CD4-positive, alpha-beta T cell treated with Interferon alpha-2 for 1 hour (primary cell): ENCODE measurements at places on chromosomes 11 and 22.

DNA sequence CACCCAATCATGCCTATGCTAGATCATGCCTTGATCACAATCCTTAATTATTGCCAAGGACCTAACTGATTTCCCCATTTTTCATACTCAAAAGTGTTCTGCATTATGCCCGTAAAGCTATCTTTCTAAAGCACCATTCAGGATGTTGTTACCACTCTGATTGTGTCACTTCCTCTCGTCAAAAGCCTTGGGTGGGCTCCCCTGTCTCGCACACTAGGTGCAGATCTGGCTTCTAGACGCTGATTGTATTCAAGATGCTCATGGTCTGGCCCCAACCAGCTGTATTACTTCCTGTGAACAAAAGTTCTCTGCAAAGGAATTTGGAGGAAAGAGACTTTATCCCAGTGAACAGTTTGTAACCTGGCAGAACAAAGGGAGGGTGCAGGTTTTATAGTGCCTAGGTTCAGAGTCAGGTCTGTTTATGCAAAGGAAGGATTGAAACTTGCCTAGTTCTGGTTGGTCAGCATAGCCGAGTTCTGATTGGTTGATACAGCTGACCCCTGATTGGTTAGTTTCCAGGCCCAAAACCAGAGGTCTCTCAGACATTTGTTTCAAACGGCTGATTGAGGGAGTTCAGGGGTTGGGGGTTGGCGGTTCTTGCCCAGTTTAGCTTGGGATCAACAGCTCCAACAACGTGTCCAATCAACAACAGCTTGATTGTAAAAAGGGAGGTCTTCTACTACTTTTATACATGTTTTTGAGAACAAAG, 25.4 kb downstream of the ATG13 start:
- no peak for DNase-seq

GRCh38 chr11:88398791-88399570, 61.4 kb upstream of the CTSC start:
- DNase-seq = no peak

DNA sequence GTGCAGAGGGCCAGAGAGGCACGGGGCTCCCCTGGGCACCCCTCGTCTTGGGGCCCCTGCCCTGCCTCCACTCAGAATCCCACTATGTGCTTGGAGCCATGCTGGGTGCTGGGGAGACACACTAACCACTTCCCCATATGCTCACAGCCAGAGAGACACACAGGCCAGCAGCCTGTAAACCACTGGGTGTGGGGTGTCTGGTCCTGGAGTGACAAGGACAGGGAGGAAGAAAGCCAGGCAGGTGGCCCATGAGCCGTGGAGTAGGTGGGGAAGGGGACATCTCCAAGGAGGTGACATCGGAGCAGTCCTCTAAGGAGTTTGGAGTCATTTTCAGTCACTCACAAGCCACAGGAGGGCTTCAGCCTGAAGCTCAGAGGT, 58.9 kb downstream of the CDKN1C start:
- no peak for DNase-seq

GRCh38 chr11:78898266-78898775, 323.7 kb upstream of the NARS2 start:
- DNase-seq = no peak

DNA sequence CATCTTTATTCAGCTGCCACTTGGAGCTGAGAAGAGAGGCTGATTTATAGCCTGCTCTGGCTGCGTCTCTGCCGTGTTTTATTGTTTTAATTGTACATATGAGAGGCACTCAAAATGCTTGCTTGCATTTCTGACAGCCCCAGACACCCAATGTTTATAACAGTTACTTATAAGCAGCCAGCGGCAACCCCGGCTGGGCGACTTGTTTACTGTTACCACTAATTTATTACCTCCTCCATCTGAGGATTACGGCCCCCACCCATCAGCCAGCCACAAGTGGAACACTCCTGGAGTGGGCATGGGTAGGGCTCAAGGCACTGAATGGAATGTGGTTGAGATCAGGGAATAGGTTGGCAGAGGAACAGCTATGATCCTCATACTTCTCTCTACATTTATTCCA, 61.2 kb downstream of the CLPB start:
- no peak for DNase-seq
